Thoracic aorta (tissue), 2 donors: ENCODE measurements at places on chromosomes 3 and 15.

DNA sequence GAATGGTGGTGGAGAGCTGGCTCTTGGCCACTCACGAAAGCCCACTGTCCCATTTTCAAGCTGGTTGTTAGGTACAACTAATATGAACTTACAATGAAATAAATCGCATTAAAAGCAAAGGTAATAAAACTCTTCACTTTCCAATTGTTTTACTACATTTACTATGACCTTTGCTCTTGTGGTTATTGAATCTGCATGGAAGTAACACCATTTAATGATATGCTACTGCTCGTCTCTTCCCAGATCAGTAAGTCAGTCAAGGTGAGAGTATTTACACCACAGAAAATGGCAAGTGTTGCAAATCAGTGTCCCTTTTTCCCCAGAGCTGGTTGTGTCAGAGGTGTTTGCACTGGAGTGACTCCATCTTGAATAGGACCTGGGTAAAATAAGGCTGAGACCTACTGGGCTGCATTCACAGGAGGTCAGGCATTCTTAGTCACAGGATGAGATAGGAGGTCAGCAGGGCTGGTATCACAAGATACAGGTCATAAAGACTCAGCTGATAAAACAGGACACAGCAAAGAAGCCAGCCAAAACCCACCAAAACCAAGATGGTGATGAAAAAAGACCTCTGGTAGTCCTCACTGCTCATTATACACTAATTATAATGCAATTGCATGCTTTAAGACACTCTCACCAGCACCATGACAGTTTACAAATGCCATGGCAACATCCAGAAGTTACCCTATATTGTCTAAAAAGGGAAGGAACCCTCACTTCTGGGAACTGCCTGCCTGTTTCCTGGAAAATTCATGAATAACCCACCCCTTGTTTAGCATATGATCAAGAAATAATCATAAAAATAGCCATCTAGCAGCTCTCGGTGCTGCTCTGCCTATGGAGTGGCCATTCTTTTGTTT lies 57.6 kb downstream of the FRMD4B start:
- no peak for DNase-seq

DNA sequence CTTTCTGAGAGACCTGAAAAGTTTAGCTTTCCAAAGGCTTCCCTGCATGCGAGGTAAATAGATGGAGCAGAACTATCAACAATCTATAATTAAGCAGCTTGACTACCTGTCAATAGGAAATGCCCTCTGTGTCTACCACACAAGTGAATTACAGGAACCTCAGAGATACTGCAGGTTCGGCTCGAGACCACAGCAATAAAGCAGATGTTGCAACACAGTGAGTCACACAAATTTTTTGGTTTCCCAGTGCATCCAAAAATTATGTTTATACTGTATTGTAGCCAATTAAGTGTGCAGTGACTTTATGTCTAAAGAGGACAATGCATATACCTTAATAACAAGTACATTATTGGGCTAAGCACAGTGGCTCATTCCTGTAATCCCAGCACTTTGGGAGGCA lies 252.0 kb downstream of the UBE2E2 start:
- DNase-seq, result no peak

DNA sequence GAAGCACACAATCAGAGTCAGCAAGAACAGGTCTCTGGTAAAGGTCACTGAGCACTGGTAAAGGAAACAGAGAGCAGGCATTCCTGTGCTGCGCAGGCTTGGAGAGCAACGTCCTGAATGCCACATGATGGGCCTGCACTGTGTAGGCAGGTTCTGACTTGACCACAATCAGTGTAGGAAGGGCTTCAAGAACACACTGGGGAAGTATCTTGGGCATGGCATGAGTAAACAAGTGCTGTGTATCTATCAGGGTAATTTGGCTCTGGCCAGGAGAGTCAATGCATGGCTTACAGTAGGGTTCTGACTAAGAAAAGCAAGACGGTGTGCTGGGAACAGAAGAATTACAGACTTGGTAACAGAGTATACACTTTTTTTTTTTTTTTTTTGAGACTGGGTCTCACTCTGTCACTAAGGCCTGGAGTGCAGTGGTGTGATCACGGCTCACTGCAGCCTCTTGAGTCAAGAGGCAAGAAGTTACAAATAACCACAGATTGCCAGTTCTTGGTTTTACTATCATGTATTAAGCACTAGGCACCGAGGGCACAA lies 30.6 kb downstream of the TBC1D2B start:
- DNase-seq, result no peak

- DNase-seq, result no peak
Measured at GRCh38 chr3:114690911-114691310, 397.1 kb downstream of the TIGIT start.

DNA sequence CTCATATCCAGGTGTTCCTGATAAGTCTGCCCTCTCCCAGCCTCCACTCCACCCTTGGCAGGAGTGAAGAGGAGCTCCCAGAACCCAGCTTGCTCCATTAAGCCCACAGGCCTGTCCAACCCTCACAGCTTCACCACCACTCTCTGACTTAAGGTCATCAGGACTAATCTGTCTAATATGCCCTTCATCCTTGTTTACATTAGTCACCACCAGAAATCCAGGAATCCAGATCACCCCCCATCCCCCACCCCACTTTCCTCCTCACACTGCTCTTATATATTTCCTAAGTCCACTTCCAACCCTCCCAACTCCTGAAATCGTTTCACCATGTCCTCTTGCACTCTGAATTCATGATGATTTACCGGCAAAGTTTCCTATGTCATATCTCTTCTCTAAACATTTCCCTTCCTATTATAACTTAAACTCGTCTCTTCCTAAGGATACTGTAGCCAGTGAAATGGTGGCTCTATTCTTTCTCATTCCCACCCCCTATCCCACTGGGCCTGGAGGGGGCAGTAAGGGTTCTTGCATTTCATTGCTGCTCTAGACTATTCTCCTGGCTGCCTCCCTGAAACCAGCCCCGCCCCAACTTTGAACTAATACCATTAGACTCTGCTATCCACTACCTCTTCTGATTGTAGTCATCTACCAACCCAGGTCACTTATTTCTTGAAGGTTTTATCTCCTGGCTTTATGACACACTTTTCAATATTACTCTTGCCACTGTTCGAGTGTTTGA lies 43.4 kb downstream of the PPP2R3A start:
- no peak for DNase-seq

DNA sequence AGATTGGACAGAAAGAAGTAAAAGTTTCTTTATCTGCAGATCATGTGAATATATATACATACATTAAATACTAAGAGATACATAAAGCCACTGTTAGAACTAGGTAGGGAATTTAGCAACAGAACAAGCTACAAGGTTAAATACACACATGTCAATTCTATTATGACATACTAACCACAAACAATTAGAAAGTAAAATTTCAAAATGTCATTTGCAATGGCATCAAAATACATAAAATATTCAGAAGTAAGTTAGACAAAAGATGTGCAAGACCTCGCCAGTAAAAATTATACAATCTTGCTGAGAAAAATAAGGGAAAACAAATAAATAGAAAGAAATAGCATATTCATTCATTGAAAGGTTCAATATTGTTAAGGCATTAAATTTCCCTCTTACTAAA lies 200.0 kb upstream of the HES1 start:
- DNase-seq, result no peak

DNA sequence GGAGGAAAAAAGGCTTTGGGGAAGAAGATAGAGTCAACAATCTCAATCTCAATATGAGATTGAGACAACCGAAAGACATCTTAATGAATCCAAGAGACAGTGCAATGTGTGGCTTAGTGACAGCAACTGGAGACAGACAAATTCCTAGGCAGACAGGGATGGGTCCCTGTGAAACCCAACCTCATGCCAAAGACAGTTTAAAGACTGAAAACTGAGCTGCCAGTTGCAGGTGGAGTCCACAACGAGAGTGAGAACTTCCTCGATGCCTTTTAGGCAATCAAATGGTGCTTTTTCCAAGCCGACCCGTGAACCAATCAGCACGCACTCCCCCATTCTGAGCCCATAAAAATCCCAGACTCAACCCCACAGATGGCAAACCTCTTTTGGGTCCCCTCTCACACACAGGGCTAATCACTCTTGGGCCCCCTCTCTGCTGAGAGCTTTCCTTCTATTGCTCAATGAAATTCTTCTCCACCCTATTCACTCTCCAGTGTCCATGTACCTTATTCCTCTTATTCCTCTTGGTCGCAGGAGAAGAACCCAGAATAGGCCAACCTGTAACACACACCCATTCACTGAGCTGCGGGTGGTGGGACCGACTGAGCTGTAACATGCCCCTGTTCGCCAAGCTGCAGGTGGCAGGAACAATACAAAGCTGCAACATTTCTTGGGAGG lies 34.8 kb downstream of the ZMAT3 start:
- DNase-seq, result no peak

- no peak for DNase-seq
Measured at GRCh38 chr3:13282986-13283876, 136.9 kb downstream of the NUP210 start.

- no peak for DNase-seq
Measured at GRCh38 chr3:152769523-152769922, 65.4 kb upstream of the P2RY1 start.

DNA sequence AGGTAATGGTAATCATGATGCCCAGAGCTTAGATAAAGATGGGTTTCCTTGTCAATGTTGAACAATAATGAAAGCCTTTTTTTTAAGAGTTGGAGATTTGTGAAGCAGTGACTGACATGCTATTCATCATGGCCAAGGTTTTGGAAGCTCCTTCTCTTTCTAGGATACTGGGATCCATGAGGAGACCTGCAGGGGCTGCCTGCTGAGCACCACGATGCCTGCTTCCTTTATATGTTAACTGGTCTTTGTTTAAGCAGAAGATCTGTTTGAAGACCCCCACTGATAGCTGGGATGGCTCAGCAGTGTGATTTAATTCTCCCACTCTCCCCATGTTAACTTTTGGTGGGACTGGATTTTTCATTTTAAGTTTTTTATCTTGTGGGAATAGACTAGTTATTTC lies 15.8 kb downstream of the RBP1 start:
- no peak for DNase-seq

DNA sequence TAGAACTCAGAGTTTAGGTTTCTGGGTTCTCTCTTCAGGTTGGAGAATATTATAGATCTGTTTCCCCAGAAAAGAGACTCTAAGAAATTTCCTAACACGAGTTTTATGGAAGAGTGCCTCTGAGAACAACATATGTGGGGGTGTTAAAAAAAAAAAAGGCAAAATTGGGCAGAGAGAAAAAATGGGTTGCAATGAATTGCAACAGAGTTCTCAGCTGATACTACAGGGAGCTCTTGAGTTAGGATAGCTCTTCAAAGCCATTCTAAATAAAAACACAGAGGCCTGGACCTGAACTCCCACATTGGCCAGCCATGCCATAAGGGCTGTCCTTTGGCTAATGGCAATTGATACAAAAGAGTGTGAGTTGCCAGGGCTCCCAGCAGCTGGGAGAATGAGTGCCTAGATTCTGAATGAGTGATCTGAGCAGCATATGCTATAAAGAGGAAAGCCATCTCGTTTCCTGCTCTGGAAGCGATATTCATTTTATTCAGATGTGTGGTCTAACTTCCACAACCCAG lies 20.1 kb upstream of the UBE2E2 start:
- DNase-seq, result no peak

DNA sequence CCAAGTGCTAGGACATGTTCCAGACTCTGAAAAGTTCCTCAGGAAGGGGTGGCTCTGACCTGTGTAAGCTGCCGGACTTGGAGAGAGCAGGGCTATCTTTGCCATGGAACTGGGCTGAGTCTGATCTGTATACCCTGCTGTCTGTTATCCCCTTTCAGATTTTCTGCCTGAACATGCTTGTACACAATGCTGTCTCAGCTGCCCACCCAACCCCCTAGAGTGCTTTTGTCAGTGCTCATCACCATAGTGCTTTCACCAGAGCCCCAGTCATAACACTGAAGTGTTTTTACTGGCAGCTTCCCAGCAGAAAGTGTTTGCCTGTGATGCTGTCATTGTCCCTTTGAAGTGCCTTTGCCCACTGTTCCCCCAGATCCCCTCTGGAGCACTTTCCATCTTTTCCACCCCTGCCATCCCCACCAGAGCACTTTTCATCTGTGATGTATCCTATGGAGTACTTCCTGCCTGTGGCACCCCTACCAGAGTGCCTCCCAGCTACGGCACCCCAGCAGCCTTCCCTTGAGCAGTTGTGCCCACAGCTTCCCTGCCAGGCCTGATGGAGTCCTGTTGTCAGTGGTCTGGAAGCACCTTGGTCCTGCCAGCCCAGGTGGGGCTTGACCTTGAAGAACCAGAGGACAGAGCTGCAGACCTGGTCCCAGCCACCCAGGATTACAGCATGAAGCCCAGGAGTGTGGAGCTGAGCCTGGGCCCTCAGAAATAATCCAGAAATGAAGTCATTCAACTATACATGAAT lies 397.7 kb downstream of the DIPK2A start:
- no peak for DNase-seq

DNA sequence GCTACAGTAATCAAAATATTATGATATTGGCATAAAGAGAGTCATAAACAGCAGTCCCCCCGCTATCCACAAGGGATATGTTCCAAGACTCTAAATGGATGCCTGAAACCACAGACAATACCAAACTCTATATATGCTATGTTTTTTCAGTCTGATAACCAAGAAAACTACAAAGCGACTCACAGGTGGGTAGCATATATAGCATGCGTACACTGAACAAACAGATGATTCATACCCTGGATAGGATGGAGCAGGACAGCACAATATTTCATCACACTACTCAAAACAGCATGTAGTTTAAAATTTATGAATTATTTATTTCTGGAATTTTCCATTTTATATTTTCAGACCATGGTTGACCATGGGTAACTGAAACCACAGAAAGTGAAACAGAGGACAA lies 87.0 kb upstream of the PPP2R3A start:
- DNase-seq, result no peak

GRCh38 chr3:71376911-71377310 lies 206.6 kb downstream of the FOXP1 start:
- no peak for DNase-seq

- DNase-seq, result no peak
Measured at GRCh38 chr3:173743516-173743915, 346.0 kb downstream of the NLGN1 start.

GRCh38 chr3:13851997-13852637 lies 27.8 kb downstream of the WNT7A start:
- no peak for DNase-seq

DNA sequence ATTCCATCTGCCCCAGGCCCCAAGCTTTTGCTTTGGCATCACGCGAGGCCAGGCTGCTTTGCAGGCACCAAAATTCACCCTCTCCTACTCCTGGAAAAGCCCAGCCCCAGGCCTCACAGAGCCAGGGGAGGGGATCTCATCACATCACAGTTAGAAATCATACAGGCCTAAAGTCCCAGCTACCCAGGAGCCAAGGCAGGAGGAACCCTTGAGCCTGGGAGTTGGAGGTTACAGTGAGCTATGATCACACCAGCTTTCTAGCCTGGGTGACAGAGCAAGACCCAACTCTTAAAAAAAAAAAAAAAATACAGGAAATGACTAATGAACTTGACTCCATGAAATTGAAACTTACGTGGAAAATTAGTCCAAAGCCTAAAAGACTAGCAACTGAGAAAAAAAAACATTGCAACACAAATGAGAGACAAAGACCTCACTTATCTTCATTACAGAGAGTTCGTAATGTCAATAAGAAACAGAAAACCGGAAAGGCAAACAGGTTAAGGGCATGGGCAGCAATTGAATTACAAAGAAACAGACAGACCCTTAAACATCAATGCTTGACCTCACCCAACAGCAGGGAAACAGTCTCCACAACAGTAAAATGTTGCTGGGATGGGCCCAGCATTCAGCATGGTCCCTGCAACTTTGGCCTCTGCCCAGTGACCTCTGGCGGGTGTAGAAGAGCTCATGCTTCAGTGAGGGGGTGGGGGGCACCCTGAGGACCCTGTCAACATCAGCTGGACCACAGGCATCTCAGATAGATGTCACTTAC lies 151.5 kb downstream of the LRRK1 start:
- DNase-seq, result no peak
